CD4-positive, alpha-beta T cell treated with Interleukin-4 for 1 hour (primary cell): ENCODE measurements at places on chromosomes 2 and 18.

DNA sequence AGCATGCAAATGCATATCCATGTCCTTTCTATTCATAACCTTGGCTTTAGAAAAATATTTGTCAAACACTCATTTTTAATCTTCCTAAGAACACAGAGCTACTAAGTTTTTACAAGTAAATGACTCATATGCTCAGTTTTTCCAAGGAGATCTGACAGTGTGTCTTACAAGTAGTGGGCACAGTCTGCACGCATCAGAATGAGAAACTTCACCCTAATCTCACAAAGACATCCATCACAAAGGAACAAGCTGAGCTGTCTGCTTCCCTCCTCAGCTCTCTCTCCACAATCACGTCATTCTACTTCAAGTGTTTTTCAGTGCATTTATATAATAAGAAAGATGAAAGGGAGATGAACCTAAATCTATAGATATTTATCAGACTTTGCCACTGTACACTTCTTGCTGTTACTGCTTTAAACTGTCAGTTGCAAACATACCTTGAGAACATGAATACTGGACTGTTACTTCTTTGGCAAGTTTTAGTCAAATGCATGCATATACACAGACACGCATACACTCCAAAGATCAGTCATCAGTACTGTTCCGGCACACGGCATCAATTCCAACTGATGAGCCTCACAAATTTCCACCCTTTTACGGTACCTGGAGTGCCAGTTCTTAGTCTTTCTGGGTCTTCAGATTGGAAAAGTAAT, 75.7 kb downstream of the RBMS1 start:
- no peak for DNase-seq

DNA sequence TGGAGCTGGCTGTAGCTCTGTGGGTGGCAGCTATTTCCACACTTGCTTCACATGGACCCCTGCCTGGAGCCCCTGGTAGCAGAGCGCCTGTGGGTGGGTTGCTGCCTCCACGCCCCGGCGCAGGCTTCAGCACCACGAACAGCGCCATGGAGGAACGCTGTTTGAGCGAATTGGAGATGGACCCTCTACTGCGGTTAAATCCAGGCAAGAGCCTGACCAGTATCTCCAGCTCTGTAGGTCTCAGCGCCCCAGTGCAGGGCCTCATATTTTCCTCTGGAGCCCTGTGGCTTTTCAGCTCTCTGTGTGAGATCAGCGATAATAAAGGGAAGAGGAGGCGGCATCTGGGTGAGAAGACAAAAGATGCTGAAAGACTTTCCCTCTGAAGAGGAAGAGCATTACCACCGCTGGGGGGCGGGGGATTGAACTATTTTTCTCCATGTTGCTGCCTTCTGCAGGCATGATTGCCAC, 12.0 kb downstream of the ONECUT2 start:
- no peak for DNase-seq

GRCh38 chr2:136107051-136108033, 10.6 kb downstream of the CXCR4 start:
- no peak for DNase-seq

DNA sequence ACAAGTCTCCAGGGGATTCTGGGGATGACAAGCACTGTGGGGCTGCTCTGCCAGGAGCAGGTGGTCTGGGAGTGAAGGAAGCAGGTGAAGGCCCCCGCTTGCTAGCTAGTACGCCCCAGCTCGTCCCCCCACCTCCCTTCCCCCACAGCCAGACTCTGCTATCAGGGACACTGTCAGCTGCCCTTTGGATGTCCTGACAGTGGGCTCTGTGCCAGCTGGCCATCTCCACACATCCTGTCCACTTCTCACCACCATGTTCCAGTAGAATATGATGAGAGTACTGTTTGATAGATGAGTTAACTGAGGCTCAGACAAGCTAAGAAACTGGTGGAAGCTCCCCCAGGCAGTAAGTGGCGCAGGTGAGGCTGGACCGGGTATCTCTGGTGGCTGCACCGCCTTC, 276.2 kb downstream of the CELF4 start:
- no peak for DNase-seq

DNA sequence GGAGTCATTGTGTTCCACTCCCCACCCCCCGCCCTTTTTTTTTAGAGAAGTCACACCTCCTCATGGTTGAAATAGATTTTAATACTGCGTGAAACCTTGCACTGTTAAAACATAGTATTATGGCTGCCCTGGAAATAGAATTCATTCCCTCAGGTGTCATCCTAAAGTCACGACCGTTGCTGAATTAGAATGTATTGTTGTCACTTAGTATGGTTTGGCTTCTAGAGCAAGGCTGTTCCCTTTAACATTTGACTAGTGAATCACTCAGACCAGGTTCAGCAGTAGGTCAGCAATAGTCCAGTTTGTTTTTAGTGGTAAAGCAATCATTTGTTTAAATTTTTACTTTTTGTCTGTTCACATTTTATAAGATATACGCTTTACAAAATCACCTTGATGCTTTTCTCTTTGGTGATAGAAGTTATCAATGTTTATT, 1.2 kb downstream of the BABAM2 start:
- peak; percentile 28 for DNase-seq

DNA sequence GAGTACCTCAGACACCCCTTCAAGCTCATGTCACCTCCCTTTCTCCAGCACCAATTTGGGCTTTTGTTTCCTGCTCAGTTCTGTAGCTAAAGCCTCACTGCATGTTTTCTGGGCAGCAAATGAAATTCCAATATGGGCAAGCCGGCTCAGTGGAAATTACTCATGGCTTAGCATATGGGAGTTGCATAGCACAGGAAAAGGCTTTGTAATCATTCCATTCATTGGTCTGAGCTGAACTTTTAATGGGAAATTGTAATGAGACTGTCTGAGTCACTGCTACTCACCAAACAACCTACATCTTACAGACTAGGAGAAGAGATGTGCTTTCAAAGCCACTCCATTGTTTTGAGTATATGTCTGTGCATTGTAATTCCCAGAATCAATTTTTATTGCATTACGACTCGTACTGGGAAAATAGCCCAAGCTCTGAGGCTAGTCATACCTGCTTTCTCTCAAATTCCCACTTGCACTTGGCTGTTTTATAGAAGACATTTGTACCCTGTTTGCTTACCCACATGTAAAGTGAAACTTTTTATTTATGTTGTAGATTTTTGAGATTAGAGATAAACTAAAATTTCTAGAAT, 139.5 kb upstream of the LRATD1 start:
- DNase-seq, result no peak

DNA sequence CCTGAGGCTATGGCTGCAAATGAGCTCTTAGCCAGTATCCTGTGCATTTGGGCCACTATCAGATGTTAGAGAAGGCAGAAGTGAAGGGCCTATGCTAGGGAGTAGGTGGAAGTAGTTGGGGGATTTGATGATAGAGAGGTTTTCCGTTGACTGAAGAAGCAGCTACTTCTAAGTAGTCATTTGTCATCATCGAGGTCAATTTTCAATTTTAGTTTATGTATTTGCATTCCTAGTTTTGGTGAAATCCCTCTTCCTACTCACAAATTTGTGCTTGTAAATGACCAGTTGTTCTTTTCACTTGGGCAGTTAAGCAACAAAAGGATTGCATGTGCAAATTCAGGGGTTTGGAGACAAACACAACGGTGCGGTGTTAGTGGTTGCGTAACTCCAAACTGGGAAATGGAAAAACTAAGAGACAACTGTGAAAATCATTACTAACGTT, 48.5 kb upstream of the PELI1 start:
- no peak for DNase-seq

- no peak for DNase-seq
Measured at GRCh38 chr2:239253701-239254436, 147.0 kb downstream of the HDAC4 start.

DNA sequence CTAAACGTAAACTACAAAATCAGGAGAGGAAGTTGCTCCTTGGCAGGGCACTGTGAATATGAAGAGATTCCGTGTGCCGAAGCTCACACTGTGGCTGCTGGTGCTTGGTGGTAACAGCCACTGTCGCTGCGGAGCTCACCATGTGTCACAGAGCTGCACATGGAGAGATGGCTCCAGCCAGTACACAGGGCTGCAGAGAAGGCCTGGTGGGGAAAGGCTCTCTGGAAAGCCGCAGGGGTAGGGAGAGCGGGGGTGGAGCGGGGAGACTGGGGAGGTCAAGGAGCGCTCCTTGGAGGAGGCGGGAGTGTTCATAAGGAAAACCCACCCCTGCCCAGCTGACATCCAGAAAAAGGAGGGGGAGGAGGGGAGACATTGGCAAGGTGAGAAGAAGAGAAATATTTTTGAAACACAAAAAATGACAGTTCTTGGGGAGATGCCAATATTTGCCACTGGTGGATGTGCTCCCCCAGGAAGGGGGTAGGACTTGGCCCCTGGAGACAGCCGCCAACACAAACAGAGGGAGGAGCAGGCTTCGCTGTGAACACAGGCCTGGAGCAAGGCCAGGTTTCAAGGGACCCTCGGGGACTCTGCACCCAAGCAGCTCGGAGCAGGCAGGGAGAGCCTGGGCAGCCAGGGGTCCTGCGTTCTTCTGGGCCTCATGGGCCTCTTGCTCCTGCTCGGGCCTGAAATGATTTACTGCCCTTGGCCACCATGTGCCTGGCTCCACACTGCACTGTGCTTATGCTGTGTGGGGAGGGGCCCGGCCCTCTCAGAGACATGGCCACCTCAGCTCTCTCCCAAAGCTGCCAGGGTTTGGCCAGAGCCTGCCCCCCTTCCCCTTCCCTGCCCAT, 102.6 kb upstream of the GLI2 start:
- no peak for DNase-seq

DNA sequence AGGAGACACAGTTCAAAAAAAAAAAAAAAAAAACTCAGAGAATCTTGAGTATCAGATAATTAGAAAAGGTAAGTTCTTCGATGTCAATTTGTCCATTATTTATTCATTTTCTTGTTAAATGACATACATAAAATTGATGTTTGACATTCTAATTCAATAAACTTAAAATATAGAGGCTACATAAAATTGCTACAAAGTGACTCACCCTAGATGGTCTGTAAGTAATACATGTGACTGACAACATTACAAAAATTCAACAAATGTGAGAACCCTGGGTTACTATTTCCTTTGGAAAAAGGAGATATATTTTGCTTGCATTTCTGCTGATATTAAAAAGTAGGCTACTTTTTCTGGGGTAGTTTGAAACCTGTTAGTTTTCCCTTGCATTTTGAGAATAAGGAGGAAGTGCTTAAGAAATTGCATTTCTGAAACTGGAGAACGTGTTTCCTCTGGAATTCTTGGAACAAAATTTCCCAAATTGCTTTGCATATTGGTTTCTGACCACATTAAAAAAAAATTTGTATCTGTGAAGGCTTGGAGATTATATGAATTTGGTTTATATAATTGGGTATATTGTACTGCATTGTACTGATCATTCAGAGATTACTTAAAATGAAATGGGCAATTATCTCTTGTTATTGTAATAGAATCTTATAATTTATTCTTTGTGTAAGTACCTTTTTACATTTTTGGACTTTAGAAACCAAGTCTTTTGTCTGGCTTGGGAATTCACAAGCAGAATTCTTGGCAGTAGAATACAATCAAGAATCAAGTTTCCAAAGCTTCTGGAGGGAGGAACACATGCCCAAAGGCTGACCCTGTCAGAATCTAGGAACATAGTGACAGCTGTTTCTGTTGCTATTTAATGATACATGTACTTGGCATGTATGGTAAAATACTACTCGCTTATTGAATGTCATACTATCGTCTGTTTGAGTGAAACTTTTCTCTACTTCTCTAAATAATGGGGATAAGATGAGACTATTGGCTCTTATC, 106.1 kb downstream of the DSEL start:
- no peak for DNase-seq

DNA sequence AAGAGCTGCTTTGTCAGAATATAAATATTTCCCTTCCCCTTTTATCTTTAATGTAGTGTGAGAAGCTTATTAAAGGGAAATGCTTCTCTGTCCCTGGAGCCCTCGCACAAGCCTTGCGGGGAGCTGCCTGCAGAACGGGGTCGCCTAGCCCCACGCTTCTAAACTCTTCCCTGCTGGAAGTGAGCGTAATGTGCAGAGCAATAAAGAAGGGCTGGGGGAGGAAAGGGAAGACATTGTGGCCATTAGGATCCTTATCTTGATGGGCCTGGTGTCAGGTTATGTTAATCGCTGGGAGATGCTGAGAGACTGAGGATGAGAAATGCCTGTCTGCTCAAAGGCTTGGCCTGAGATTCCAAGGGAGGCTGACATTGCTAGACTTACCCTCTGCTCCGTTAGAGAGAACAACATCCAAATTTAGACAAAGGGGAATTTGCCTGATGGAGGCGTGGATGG, 18.9 kb upstream of the FZD7 start:
- no peak for DNase-seq

GRCh38 chr2:203790134-203790852, 77.3 kb upstream of the CTLA4 start:
- DNase-seq, result no peak

- no peak for DNase-seq
Measured at GRCh38 chr2:203673933-203674332, 32.5 kb upstream of the CD28 start.

DNA sequence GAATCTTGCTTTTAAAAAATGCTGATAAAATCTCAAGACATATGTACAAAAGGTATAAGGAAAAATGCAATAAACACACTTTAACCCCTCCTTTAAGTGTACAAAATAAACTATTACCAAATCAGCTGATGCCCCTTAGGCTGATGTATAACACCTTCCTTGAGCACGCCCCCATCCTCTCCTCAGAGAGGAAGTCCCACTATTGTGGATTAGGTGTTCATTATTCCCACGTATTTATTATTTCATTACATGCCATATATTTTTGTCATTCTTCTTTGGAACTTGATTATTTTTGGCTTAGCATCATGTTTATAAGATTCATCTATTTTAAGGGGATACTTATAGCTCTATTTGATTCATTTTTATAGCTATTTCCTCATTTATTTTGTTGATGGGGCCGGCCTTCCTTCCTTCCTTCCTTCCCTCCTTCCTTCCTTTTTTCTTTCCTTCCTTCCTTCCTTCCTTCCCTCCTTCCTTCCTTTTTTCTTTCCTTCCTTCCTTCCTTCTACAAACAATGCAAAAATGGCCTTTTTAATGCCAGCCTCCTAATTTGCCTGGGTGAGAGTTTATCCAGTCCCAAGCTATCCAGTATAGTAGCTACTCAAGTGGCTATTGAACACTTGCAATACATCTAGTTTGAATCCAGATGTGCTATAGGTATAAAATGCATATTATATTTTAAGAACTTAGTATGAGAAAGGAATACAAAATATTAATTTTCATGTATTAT, 4.0 kb downstream of the SERPINB13 start:
- no peak for DNase-seq

DNA sequence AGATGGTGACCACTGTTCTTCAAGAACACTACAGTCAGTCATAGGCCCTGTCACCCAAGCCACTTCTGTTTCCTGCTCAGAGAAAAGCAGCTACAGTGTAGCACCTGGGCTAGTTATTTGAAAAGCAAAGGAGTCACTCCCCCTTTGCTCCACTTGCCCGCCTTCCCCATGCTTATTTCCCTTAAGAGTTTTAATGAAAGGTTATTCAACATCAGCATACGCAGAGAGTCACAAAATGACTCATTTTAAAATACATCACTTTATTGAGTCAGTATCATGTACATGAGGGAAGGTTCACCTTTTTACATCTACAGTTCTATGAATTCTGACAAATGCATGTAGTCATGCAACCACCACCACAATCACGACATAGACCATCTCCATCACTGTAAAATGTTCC, 71.3 kb downstream of the TNFRSF11A start:
- no peak for DNase-seq

GRCh38 chr18:67705748-67706147, 189.2 kb upstream of the DSEL start:
- no peak for DNase-seq
